Esophagus squamous epithelium (tissue), 5 donors: ENCODE measurements at places on chromosomes 1 and 21.

DNA sequence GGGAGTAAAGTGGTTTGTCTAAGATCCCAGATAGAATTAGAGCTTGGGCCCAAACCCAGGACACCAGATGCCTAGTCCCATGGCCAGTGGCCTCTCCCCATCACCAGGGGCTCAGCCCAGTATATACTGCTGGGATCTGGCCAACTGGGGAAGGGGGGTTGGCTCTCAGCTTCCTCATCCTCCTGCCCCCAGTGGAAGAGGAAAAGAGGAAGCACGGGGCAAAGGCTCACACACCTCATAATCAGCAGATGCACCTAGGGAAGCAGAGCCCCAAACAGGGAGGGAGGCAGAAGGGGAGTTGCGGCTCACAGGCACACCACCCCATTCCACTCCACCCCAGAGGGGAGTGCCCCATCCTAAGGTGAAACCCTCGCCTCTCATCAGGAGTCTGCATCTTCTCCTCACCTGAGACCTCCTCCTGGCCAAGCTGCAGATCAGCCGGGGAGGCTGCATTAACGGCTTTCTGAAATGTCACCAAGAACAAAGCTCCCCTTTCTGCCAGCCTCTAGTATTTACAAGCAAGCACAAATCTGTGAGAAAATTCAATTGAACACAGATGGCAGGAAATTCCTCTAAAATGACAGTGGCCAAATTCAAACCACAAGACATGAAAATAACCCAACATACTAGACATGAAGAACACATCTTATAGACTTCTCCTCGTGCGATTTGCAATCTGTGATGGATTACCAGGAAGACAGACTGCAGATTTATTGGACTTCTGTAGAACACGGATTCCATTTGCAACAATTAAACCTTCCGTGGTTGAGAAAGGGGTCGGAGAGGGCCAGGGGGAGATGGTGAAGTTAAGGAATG, 82.8 kb downstream of the GLIS1 start:
- DNase-seq, result no peak

DNA sequence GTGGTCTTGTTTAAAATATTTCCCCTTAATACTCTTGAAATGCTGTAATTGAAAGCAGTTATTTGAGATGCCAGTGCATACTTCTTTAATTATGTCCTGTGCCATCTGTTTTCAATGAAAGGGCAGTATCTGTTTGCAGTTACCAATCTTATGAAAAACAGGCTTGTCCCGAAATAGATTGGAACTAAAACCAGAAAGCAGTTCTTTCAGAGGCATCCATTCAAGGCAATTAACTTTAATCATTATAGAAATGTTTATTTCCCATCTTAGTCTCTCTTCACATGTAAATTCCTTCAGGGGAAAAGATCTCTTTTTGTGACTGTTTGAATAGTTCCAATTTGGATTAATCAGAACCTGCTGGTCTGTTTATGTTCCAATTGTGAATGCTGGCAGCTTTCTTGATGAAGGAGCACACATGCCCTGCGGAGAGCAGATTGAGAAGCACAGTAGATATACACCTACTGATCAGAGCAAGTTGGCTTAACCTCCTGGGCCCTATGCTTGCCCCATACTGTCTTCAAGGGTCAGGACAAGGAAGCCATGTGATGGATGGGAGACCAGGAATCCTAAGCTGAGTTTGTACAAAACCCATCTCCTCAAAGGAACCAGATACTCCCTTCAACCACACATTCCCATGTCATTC, 41.6 kb upstream of the MROH9 start:
- DNase-seq, result no peak

- DNase-seq, result no peak
These were observed 23.8 kb downstream of the CD244 start for GRCh38 chr1:160838888-160839287.

DNA sequence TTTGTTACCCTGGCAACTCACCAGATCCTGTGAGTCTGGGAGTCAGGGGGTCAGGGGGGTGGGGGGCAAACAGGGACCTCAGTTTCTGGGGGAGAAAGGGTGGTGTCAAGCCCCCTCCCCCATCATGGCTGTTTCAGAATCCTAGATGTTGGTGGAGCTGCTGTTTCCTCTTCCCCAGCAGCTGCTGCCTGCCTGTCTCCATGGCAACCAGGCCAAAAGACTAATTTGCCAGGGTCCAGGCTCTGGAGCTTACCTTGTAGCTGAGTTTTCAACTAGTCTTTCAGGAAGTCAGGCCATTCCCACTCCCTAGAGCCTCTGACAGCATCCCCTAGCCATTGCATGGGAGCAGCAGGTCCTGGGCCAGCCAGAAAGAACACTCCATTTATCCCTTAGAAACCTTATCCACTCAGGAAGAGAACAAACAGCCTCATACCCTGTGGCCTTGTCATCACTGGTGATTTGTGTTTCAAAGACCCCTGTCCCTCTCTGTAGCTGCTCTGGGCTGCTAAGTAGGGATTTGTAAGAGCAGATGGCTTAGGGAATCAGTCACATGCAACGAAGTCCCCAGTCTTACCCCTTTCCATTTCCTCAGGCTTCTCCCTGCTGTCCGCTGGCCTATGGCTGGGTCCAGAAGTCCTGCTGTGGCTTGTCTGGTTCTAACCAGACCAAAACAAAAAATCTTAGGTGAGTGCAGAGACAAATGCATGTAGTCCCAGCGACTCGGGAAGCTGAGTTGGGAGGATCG, 21.5 kb upstream of the STMN1 start:
- DNase-seq, result no peak

- DNase-seq, result no peak
These were observed 908.4 kb upstream of the ADGRL4 start for GRCh38 chr1:79914896-79915295.

- no peak for DNase-seq
These were observed 18.1 kb downstream of the NOS1AP start for GRCh38 chr1:162087574-162087973.

GRCh38 chr1:180269645-180270529, 39.8 kb downstream of the LHX4 start:
- no peak for DNase-seq

DNA sequence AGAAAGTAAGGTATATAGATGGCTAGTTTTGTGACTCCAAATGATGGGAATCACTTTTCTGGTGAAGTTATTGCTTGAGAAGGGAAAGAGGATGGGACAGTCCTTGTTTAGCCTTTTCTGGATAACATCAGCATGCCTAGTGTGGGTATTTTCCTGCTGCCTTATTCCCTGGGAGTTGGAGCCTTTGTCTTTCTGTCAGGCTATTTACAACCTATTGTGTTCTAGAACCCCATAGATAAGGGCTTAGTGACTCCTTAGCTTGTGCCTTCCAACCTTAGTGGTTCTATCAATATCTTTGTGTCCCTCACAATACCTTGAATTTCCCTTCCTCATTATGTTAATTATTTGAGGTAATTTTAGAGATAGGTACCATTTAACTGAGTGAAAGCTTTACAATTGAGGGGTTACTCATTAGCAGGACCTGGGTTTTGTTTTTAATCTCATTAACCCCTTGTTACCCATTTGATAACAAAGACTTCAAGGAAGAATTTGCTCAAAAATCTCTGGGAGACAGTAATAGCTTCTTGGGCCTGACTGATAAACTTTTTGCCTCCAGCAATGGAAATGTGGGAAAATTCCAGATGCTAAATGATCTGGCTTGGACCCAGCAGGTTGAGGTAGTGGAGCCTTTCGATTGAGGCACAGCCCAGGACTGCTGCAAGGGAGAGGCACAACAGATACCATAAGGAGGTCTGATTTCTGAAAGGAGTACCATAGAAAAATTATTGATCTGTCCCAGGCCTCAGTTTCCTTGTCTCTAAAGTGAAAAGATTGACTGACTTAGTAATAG, 49.0 kb downstream of the CACHD1 start:
- DNase-seq, result no peak

GRCh38 chr1:235416662-235417049, 49.4 kb downstream of the TBCE start:
- no peak for DNase-seq

DNA sequence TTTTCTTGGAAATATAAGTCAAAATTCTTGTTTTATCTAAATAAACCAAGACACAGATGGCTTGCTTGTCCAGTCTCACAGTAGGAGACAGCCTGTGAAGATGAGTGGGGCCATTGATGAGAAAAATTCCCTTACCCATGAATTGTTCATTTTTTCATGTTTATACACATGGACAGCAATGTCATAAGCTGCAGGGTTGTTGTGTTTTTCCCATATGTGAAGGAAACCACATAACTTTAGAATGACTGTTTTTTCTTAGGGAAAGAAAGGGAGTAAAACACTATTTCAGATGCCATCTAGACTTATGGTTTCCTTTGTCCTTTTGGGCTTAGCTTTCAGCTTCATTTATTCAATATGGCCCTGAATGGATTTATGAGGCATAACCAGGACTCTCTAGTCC, 622.5 kb upstream of the NR5A2 start:
- no peak for DNase-seq

- no peak for DNase-seq
These were observed 39.6 kb downstream of the DDR2 start for GRCh38 chr1:162671664-162672410.

DNA sequence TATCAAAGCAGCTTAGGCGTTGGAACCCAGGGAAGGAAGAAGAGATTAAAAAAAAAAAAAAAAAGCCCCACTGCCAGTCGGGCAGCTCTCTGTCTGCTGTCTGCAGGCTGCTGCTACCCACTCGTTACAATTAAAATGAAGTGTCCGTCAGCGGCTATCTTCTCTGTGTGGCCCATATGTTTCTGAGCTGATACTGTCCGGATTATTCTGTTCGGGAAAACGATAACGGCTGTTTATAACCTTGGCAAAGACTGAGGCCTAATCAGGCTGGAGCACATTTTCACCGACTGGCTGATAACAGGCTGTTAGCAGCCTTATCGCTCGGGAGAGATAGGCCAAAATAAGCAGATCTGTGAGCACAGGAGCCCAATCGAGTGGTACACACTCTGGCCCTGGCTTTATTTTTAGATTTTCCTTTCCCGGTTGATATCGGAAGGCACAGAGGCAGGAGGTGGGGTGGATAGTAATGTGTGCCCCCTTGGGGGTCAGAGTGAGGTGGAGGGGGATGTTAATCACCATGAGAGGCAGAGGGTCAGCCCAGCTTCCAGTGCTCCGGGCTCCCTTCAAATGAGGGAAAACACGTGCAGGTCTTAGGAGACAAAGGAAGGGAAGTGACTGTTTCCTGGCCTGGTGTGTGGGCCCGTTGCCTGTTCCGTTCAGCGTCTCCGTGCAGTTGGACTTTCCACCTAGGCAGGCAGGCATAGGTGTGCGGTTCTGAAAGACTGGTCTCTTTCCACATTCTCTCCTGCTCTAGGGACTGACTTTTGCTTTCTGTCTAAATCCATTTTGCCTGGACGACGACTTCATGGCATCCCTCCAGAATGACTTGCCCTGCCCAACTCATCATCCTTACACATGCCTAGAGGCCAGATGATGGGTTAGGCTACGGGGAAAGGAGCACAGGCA, 153.4 kb downstream of the PBX1 start:
- no peak for DNase-seq

DNA sequence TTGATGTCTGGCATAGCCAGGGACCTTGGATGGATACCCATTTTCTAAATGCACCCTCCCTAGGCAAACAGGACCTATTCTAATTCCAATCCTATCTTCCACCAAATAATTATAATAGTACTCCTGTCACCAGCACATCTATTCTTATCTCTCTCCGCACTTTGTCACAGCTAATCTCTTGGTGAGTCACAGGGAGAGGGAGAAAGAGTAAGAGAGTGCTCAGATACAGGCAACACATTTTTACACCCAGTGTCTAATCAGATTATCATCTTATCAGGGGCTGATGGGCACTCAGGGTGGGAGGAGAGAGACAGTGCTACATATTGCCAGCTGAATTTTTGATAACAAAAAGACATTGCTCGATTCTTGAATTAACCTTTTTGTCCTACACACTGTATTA, 275.0 kb upstream of the BEND5 start:
- DNase-seq, result no peak

- DNase-seq, result no peak
These were observed 7.0 kb downstream of the NTNG1 start for GRCh38 chr1:107147843-107148242.

DNA sequence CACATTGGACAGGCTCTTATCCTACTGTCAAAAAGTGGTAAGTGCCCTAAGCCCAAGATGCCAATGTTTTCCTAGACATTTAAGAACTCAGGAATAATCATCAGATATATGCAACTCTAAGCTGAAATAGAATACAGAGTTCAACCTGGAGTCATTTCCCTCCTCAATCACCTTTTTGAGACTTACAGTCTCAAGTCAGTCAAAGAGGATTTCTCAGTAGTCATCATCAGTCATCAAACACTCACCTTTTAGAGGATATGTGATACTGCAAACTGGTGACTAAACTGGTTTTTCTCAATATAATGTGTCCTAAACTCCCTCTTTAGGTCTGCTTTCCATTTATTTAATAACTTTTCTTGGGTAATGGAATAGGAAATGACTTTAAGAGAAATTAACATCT, 145.3 kb upstream of the ADAMTS5 start:
- DNase-seq, result no peak

- no peak for DNase-seq
These were observed 139.1 kb upstream of the FMN2 start for GRCh38 chr1:239952348-239953308.

GRCh38 chr1:97875996-97876395, 44.8 kb downstream of the DPYD start:
- DNase-seq, result no peak

- DNase-seq, result no peak
These were observed 15.1 kb upstream of the TIPRL start for GRCh38 chr1:168163670-168164069.

- DNase-seq, result no peak
These were observed 48.9 kb upstream of the CAPZB start for GRCh38 chr1:19534281-19534680.

DNA sequence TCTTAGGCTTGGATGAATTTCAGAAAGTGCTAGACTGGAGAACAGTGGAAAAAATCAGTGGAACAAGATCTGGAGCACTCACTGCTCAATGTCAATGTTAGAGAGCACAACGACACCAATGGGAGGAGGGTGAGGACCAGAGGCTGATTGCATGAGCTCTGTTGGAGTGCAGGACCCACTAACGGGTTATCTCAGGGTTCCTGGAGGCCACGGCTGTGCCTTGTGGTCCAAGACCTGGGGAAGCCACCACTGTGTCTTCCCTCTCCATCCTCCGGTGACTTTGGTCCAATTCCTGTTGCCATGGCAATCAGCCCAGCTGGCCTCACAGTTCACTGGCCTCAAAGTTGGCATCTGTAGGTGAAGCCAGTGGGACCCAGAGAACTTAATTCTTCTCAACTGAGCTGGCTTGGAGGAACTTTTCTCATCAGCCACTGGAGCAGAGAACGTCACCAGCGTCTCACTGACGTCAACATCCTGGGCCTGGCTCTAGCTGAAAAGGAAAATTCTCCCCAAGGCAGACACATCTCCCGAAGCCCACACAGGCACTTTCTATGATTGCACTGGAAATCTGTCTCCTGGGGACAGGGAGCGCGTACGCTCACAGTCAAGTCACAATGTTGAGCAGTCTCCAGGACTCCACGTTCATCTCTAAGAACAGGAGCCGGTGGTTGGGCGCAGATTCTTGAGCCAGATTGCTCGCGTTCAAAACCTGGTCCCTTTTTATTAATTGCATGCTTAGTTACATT, 21.9 kb upstream of the GPR157 start:
- DNase-seq, result no peak

- DNase-seq, result no peak
These were observed 39.6 kb upstream of the KANK4 start for GRCh38 chr1:62358665-62359373.

GRCh38 chr1:41109310-41110197, 88.0 kb upstream of the SLFNL1 start:
- DNase-seq, result no peak

- no peak for DNase-seq
These were observed 1.8 kb upstream of the ELAPOR1 start for GRCh38 chr1:109112056-109112651.
